ENCODE measurements at places on chromosomes 1 and 21.

DNA sequence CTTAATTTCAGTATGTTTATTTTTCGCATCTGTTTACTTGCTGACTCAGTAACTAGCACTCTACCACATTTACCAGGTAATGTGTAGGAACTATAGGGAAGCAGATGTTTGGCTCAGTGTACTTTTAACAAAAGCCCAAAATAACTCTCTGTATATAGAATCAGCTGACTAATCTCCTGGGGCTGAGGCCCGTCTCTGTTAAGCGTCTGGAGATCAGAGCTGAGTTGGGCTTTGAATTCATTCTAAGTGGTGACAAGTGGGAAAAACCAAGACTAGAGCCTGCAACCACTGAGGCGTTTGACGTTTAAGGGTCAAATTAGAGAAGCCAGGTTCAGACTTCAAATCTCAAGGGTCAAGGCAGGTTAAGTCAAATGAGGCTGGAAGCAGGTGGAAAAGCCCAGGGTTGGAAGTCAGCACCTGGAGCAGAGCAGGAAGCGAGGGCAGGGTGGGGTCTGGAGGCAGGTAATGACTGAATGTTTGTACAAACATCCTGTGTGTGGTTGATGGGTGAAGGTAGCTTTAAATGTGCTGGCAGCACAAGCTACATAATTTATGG, 56.8 kb upstream of the LYST start:
- no peak for DNase-seq

- no peak for DNase-seq
Measured at GRCh38 chr1:10789803-10790702, 6.4 kb downstream of the CASZ1 start.

GRCh38 chr21:43758811-43759210, 17.3 kb downstream of the CSTB start:
- no peak for DNase-seq

GRCh38 chr1:46687921-46688509, 16.4 kb downstream of the TEX38 start:
- no peak for DNase-seq

DNA sequence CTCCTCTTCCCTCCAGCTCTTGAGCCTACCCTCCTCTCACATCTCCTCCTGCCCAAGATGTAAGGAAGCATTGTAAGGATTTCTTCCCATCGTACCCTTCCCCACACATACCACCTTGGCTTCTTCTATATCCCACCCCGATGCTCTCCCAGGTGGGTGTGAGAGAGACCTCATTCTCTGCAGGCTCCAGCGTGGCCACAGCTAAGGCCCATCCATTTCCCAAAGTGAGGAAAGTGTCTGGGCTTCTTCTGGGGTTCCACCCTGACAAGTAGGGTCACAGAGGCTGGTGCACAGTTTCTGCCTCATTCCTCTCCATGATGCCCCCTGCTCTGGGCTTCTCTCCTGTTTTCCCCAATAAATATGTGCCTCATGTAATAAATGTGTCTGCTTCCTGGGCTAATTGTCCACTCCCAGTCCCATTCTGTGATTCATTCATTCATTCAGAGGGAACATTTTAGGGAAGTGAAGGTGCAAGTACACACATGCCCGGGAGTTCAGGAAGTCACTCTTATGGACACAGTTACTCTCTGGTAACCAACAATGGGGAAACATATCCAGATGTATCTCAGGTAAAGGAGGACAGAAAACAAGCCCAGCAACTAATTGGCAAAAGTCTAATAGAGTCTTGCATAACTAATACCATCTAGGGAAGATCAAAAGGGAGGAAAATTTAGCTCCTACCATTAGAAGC, 1.9 kb downstream of the SPRR4 start:
- DNase-seq = no peak

- DNase-seq = no peak
Measured at GRCh38 chr1:73821520-73821919, 376.5 kb downstream of the LRRIQ3 start.

- no peak for DNase-seq
Measured at GRCh38 chr21:33843216-33843615, 72.4 kb downstream of the ATP5PO start.

GRCh38 chr1:238176441-238176840, 285.7 kb upstream of the ZP4 start:
- DNase-seq = no peak

All from activated effector memory CD4-positive, alpha-beta T cell treated with anti-CD3 and anti-CD28 coated beads, Interleukin-2, amount 50 U/mL, for 16 hours (primary cell).